ENCODE measurements at places on chromosomes 2 and 18.

DNA sequence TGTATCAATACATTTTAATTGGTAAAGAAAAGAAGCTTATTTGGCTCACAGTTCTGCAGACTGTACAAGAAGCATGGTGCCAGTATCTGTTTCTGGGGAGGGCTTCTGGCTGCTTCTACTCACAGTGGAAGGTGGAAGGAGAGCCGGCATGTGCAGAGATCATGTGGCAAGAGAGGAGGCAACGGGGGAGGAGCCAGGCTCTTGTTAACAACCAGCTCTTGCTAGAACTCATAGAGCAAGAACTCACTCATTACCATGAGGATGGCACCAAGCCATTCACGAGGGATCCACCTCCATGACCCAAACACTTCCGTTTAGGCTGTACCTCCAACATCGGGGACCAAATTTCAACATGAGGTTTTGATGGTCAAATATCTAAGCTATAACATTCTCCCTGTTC is 7.5 kb downstream of the PARD6G start:
- DNase-seq = no peak

DNA sequence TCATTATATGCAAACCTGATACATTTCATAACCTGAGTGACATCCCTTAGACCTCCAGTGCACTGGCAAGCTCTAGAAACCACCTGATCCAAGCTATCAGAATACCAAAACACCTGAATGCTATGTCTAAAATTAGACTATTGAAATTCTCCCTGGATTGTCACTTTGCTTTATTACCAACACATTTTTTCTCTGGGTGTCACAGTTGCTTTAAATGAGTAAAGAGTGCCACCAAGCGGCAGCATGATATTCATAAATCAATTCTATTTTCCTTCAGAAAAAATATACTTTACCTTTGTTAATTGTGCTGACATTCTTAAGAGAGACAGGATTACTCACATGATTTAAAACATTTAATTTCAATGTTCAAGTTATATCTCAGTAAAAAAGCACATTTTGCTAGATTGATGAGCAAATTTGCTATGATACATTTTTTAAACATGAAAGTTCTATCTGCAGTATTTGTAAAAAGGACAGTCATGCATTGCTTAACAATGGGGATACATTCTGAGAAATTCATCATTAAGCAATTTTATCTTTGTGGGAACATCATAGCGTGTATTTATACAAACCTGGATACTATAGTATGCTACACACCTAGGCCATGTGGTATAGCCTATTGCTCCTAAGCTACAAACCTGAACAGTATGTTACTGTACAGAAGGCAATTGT is 338.4 kb upstream of the SLC39A10 start:
- DNase-seq = peak; percentile 54

DNA sequence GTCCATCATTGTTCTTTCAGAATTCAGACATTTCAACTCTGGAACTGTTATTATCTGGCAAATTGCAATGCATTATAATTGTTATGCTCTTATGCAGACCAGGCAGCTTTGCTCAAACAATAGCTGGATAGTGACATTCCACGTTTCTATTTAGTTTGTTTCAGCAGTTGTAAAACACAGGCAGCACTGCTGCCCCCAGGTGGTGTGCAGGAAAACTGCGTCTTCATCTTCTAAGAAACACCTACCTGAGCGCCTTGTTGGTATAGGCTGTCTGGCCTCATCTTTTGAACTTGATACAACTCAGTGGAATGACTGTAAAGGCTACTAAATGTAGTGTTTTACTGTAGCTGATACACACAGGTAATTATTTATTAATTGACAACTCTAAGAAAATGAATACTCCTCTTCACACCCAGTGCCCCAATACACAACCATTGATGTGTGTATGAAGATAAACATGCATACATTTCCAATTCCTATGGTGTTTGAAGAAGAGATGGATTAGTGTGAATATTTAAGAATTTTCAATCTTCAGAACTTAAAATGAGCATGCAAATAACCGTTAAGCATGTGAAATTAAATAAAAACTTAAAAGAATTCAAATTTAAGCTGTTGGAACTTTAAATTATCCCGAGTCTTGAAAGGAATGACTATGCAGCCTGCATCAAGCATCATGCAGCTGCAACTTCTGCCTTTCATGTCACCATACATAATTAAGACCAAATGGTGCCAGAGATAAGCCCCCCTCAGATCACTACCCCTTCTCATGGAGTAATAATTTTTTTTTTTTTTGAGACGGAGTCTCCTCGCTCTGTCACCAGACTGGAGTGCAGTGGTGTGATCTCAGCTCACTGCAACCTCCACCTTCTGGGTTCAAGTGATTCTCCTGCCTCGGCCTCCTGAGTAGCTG is 85.6 kb downstream of the CD8B2 start:
- DNase-seq = peak; percentile 34

GRCh38 chr2:151908204-151908882 is 80.1 kb upstream of the ARL5A start:
- no peak for DNase-seq

DNA sequence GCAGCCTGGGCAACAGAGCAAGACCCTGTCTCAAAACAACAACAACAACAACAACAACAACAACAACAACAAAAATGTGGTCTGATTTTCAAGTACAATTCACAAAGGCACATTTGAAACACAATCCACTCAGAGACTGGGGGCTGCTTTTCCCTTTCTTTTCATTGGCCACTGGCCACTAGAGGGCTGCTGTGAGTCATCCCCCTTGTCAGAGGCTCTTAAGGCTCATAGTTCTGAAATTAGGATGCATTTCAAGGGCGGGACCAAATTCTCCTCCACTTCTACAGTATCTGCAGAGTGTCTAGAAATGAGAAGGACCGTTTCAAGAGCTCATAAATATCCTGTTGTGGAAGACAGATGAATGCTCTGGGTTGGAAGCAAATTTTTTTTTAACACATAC is 285.4 kb downstream of the NRXN1 start:
- DNase-seq = no peak

- no peak for DNase-seq
These were observed 220.7 kb downstream of the TPGS2 start for GRCh38 chr18:36608107-36608506.

DNA sequence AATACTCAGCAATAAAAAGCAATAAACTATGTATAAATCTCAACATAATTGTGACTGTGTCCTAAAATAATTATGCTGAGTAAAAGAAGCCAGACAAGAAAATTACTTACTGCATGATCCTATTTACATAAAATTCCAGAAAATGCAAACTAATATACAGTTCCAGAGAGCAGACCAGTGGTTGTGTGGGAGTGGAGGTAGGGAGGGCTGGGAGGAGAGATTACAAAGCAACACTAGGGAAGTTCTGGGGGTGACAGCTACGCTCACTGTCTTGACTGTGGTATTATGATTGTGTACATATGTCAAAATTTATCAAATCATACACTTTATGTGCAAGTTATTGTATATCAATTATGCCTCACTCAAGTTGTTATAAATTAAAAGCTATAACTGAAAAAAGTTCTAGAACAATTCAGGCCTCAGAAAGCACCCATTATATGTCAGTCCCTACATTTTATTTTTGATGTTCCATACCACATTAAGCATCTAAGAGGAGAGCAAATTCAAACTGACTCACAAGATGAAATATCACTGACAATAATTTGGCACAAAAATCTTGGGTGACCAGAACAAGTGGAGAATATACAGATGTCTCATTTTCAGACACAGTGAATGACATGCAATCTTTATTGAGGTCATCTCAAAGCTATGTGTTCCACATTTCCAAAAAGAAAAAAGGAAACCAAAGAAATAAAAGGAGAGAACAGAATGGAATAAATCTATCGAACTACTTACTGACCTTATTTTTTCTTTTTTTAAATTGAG is 85.1 kb downstream of the ANTXR1 start:
- no peak for DNase-seq

DNA sequence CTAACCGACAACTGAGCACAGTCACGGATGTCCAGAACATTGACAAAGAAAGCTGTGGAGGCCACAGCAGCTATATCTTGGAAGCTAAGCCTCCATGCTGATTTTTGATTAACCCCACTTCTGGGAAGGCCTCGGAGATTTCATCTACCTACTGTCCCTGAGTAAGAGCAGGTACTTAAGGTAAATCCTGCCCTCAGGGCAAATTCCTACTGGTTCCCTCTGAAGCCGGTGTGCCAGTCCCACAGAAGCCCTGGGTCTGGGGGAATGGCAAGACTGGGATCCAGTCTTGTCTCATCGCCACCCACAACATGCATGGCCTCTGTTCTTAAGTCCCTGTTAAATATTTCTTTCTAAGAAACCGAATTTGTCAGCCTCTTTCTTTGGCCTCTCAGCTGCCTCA is 18.7 kb downstream of the PER2 start:
- DNase-seq = no peak

GRCh38 chr2:82524826-82525225 is 1934.3 kb downstream of the SUCLG1 start:
- no peak for DNase-seq

- peak; percentile 55 for DNase-seq
These were observed 727 bp downstream of the FBXO11 start for GRCh38 chr2:47905386-47906156.
